CD4-positive, alpha-beta T cell treated with Interleukin-6 for 4 hours (primary cell): ENCODE measurements at places on chromosomes 4 and X.
A peak's percentile ranks its signal among the peaks of the same experiment; 100 is the strongest.

- peak; percentile 43 for DNase-seq
Observed at GRCh38 chr4:101019941-101020401, 327.4 kb downstream of the PPP3CA start.

DNA sequence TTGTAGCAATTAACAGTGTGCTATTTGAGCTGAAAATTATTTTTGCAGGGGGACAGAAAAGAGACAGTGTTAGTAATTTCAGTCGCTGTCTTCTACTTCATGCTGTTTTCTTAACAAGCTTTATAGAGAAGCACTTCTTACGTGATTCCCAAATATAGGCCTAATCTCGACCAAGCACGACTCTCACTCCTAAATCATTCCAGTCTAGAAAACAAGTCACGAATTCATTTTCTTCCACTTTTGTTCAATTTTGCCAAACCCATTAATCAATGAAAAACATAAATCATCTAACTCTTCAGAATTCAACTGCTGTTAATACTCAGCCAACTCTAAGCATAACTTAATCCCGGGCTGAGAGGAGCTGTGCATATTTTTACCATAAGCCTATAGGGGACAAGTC is 21.0 kb upstream of the FHL1 start:
- no peak for DNase-seq

GRCh38 chr4:56156141-56156540 is 207.4 kb downstream of the CEP135 start:
- DNase-seq: no peak

DNA sequence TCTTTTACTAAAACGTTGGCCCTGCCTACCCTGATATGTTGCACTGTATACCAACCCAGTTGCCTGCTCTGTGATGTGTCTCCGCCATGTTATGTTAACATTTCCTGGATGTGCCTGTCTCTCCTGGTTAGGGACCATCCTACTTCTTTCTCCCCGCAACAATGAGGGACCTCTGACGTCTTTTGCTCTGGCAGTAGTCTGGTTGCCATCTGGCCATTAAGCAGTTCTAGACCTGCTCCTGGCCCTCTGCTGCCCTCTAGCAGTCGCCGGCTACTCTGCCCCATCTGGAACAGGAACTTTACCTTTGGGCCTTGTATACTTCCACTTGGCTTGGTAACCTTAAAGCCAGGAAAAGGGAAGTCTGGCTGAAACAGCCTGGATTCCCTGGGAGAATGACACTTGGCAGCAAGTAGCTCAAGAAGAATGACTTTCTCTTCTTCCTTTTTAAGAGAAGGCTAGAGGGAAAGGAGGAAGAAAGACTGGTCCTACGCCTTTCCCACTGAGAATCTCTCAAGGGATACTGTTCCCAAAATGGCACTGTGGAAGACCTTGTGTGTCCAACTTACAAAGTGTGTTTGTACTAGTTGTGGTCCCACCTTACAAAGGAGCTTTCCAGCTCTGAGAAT is 63.5 kb downstream of the GPC3 start:
- DNase-seq: peak; percentile 43

GRCh38 chrX:95059909-95060308 is 1385.9 kb downstream of the FAM133A start:
- DNase-seq: no peak

- DNase-seq: no peak
Observed at GRCh38 chr4:68850293-68850692, 34.5 kb downstream of the UGT2B10 start.

- DNase-seq: no peak
Observed at GRCh38 chr4:87911252-87911774, 64.2 kb upstream of the SPP1 start.

GRCh38 chr4:184762100-184762499 is 28.2 kb upstream of the CENPU start:
- DNase-seq: peak; percentile 39

DNA sequence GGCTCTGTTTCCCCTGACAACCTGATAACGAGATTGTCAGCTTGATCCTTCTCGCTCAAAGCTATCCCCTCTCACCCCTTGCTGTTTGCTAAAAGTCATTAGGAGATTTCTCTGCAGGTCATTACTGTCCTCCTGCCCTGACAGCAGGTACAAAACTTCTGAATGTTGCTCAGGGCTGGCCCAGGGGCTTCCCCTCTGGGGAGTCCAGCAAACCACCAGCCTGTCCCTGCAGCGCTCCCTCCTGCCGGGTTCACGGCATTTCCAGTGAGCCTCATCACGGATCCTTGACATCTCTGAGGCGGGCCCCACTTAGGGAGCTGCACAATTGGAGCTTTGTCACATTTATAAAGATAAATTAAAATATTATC is 5.2 kb upstream of the SORCS2 start:
- DNase-seq: no peak

DNA sequence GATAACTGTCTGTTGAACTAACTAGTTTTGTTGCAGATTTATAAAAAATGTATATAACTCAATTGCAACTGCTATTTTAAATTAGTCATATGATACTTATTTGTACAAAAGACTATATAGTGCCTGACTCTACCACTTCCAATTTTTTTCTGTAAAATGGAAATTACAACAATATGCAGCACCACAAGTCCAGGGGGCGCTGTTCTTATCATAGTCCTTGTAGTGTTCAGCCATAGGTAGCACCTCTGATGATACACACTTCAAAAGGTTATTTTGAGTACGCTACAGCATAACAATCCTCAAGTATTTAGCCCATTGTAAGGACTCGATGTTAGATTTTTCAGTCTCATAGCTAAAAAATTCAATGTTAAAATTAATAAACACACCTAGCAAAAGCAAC is 174.9 kb downstream of the CORIN start:
- peak; percentile 8 for DNase-seq

DNA sequence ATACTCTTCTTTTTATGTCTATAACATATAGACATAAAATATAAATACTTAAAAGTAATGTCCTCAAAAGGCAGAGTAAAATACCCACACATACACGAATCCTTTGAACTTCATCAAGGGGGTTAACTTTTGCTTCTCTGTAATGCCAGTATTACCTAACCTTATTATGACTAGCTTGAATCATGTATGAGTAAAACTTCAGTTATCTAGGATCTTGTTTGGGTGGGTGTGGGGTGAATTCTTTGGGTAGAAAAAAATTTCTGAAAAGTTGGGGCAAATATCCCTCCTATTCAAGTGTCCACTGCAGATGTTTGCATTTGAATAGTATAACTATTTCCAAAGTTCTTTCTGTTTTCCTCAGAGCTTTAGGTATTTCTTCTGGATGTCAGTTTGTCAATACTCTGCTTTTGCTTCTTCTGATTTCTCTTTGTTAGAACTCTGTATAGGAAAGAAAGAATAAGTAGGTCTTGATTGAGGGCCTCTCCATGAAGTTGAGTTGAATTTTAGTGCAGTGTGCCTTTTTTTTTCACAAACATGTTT is 173.8 kb downstream of the ADGRL3 start:
- no peak for DNase-seq

DNA sequence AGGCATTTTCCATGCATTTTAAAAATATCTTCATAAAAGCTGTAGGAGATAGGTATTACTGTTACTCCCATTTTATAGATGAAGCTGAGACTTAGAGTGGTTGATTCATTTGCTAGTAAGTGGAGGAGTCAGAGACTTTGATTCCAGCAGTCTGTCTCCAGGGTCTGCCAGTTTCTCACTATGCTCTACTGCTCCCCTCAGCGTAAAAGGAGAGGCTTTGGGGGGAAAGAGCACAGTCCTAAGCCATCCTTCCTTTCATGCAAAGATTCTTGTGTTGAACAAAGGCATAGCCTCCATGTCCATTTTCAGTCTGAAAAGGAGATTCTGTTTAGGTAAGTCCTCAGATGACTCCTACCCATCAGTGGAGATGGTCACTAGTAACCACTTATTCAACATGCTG is 117.7 kb upstream of the TMEM150C start:
- no peak for DNase-seq

DNA sequence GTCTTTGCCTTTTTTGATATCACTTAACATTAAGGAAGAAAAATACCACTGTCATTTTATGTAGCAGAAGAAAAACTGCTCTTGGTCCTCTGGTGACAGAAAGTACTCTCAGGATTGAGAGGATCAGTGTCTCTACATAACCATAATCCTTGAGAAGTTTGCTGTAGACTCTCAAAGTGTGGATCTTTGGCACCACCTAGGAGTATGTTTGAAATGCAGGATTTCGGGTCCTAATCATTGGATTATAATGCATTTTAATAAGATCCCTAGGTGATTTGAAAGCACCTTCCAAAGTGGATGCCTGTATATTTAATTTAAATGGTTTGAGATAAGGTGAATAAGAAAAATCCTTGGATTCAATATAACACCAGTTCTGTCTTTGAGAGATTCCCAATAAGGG is 23.2 kb downstream of the MOB1B start:
- no peak for DNase-seq

GRCh38 chr4:16573739-16574138 is 324.7 kb downstream of the LDB2 start:
- DNase-seq: no peak

DNA sequence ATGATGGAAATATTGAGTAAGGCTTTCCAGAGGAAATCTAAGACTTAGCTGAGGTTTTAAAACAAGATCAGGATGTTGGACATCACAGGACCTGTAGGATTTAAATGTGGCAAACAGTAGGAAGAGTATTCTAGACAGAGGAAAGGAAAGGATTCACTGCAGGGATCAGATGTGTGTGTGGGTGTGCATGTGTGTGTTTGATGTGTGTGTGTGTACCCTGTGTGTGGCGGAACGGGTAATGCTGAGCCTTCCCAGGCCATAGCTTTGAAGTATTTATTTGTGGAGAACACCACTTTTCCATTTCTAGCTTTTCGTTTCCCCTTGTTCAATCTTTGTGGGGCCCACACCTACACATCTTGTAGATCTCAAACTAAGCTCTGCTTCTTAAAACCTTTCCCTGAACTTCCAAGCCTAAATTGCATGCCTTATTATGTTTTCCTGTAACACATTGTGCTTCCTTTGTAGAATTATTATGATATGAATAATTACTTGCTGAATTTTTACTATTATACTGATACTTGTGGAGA is 6.9 kb downstream of the GUCY1A1 start:
- DNase-seq: no peak

DNA sequence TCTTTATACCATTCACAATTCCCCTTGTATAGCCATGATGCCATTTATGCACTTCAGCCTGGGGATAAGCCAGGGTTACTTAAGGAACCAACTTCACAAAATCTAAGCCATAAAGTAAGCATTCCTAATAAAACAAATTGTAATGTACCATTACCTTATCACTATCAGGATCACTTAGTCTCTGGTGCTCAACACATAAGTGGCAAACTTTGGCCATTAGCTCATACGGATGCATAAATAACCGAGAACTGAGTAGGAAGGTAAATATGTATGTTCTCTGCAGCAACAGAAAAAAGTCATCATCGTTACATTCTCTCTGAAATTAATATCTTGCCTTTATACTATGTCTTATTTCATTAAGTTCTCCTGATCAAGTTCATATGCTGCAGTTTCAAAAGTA is 14.4 kb downstream of the RASGEF1B start:
- no peak for DNase-seq

DNA sequence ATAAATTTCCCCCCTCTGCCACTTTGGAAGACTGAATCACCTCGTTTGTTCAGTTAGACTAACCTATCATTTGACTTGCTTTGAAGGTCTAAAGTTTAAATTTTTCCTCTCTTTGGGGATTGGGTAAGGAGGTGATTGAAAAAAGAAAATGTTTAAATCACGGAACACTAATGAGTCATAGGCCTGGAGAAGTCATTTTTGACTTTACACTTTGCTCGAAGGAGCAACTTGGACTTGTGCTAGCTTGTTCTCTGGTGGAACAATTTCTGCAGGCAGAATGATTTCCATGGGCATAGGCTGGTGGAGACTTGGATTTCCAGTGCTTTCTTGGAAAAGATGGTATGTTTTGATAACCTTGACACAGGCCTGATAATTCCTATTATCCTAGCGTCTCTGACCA is 10.5 kb upstream of the GLUD2 start:
- no peak for DNase-seq

DNA sequence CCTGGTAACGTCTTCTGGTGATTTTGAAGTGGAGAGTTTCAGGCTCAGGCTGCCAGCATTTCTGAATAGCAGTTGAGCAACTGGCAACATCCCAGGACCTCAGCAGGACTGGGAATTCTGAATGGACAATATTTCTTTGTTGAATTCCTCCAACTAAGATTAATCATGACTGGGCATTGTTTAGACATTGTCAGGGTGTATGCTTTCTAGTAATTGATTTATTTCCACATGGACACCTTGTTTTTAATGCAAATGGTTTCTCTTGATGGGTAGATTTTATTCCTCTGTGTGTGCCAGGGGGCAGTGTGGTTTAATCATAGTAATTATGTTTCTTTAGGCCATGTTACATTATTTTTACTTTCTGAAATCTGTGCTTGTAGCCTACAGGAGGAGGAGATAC is 1004.7 kb upstream of the LCORL start:
- DNase-seq: no peak

GRCh38 chr4:48255959-48256342 is 13.7 kb downstream of the TEC start:
- DNase-seq: no peak

- no peak for DNase-seq
Observed at GRCh38 chrX:96389281-96390047, 295.2 kb upstream of the DIAPH2 start.

- DNase-seq: no peak
Observed at GRCh38 chrX:102085706-102086105, 39.8 kb upstream of the TCEAL2 start.

- DNase-seq: peak; percentile 38
Observed at GRCh38 chrX:154123241-154124219, 20.5 kb upstream of the OPN1LW start.

GRCh38 chrX:10433296-10433965 is 187.0 kb downstream of the MID1 start:
- no peak for DNase-seq

- DNase-seq: no peak
Observed at GRCh38 chrX:25858273-25858880, 279.8 kb upstream of the MAGEB18 start.

DNA sequence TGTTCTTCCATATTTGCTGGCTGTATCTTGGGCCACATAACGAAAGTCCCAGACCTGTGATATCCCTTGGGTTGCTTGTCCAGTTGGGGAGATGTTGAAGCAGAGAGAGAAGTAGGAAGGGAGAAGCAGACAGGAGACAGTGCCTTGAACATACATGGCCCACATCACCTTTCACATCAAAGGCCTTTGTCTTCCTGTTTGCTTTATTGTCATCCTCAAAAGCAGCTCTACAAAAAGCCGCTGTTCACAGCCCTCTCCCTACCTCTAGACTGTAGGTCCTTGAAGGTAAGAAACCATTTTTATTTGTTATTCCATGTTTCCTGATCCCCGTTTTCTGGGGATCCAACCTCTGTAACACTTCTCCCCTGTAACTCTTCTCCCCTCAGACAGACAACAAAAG is 14.9 kb downstream of the USP26 start:
- DNase-seq: no peak

- no peak for DNase-seq
Observed at GRCh38 chr4:39181520-39181904, 817 bp upstream of the WDR19 start.

GRCh38 chr4:182126603-182127002 is 116.6 kb upstream of the TENM3 start:
- DNase-seq: no peak
